Activated naive CD8-positive, alpha-beta T cell treated with anti-CD3 and anti-CD28 coated beads for 36 hours (primary cell): ENCODE measurements at places on chromosomes 6 and 20. TPM values are rescaled to one million over a fixed set of nuclear protein-coding genes. Genes with fewer than 3 reads are reported as not detected.

GRCh38 chr6:144895313-144896278 lies 610.5 kb downstream of the UTRN start:
- DNase-seq, result no peak

GRCh38 chr6:159989492-159990480 lies 20.9 kb downstream of the IGF2R start:
- no peak for DNase-seq

GRCh38 chr6:129921169-129921817 lies 60.2 kb upstream of the TMEM244 start:
- DNase-seq, result no peak

Gene ULBP1
- total RNA-seq, result 2.9 TPM

DNA sequence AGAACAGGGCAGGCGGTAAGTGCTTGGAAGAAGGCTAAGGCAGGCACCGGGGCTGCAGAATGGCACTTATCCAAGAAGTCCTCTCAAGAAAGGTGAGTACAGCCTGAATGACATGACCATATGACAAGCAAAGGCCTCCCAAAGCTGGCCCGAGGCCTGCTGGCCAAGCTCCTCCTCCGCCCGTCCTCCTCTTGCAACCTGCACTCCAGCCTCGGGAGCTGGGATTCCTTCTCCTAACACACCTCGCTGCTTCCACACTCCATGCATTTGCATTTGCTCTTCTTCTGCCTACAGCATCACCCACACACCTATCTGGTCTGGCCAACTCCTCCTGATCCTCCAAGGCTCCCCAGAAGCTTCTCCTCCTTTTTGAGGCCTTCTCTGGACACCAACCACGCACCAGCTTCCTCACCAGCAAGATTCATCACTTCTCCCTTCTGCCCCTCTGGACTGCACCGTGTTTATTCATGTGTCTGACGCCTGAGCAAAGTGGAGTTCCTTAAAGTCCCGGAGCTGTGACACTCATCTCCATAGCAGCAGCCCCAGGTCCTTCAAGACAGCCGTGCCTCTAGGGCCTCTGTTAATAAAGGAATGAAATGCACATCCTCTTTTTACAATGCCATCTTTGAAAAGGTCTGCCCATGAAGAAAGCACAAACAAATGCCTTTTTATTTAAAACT lies 32.3 kb downstream of the CNKSR3 start:
- DNase-seq, result no peak

DNA sequence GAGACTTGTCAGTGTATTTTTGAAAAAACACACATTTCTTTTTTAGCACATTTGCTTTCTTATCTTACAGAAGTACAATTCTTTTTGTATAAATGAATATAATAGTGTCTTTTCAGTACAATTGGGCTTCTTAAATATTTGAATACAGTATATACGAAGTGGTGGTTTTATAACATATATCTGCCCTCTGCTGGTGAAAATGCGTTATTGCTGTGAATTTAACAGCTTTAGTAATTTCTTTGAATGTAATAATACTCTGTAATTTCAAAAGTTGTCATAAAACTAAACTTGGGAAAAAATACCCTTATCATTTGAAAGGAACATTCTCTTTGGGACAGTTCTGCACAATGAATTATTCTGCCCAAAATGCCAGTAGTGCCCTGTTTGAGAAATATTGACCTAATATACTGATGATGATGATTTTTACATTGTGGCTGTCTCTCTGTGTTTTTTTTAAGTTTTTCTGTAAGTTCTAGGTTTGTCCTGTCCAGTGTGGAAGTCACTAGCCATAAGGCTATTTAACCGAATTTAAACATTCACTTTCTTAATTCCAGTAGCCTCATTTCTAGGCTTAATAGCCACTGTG lies 19.0 kb downstream of the SMAP1 start:
- DNase-seq, result no peak

DNA sequence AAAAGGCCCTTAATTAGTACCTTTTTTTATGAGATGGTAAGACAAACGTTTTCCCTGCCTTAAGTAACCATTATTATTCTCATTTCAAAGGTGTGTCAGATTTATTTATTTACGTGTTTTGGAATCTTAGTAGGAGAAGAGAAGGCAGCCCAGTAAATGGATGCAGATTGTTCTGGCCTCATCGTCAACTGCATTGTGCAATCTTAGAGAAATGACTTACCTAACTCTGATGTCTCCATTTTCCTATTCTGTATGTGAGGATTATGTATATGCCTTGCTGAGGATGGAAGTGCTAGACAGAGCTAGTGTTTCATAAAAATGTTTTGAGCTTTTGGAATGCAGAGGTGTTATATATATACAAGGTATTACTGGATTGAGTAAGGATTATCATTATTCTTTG lies 97.0 kb upstream of the JAG1 start:
- DNase-seq, result no peak

Gene MYLK2
- 0.21 TPM for total RNA-seq

DNA sequence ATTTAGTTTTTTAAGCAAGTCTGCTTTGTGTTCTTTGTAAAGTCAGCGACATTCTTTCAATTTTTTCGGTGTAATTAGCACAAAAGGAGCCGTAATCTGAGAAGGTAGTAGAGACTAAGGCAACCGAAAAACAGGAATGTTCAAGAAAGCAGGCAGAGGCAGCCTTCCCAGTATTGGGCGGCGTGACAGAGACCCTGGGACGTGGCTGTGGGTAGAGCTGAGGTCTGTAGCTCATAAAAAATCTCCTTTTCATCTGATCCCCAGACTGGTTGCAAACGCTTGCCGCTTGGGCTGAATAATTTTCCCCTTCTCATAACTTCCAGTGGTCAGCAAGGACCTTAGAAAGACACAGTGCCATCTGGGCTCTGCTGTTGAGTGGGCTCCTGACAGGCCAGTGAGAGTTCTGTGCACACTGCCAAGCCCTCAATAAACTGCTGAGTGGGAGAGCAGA lies 30.8 kb downstream of the GNAS start:
- DNase-seq, result no peak

- no peak for DNase-seq
These were observed 200.9 kb upstream of the EYA4 start for GRCh38 chr6:133040094-133040802.

GRCh38 chr6:4973415-4973814 lies 30.4 kb downstream of the RPP40 start:
- DNase-seq, result no peak

- no peak for DNase-seq
These were observed 6.6 kb upstream of the WFDC2 start for GRCh38 chr20:45462711-45463509.

Gene ANKEF1
- 3.5 TPM for total RNA-seq

DNA sequence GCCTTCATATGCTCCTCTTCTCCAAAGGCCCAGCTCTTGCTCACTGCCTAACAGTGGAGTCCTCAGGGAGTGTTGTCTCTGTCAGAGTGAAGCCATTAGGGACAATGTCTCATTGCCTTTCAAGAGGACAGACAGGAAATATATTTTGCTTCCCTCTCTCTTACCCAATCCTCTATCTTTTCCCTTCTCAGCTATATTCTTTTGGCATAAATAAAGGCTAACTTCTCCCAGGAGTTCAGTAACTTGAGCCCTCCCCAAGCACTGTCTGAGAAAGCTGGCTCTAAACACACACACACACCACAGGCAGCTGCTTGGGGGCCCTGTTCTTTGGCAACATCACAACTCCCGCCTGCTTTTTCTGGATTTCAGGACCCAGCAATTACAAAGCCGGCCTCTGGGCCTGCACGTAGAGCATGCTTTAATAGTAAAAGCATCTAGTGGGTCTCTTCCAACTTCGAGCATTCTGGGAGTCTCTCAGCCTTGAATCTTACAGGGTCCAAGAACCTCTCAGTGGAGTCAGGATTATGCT lies 34.7 kb upstream of the LAMA4 start:
- no peak for DNase-seq

GRCh38 chr6:28794175-28795002 lies 129.4 kb downstream of the TRIM27 start:
- DNase-seq, result no peak

- DNase-seq, result no peak
These were observed 174.7 kb upstream of the LAMP5 start for GRCh38 chr20:9339708-9340107.

DNA sequence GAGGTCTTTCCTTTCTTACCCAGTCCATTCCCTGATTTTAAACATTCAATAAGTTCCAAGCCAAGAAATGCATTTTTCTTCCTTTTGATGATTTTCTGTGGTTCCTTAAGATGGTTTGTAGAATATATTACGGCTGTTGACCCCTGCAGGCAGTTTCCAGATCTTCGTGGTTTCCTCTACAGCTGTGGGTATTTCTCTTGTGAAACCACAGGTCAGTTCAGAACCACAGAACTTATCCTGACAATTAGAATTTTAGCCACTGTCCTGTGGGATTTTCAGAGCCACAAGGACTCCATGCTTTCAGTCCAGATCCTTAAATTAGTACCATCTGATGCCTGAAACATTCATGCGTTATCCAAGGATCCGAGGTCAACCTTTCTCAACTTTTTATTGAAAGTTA lies 29.7 kb upstream of the EXOC2 start:
- no peak for DNase-seq

DNA sequence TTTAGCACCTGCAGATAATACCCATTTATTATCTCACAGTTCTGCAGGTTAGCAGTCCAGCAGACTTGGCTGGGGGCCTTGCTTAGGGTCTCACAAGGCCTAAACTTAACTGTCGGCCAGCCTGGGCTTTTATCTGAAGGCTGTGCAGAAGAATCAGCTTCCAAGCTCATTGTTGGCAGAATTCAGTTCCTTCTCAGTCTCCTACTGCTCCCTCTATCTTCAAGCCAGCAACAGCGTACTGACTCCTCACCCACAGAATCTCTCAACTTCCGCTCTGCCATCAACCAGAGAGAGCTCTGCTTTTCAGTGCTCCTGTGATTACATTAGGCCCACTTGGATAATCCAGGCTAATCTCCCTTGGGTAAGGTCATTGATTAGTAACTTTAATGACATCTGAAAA lies 30.2 kb upstream of the NHSL1 start:
- no peak for DNase-seq

GRCh38 chr6:79042799-79043126 lies 35.3 kb downstream of the PHIP start:
- no peak for DNase-seq

Gene LEMD2
- 33.1 TPM for total RNA-seq

Gene IL17F
- not detected for total RNA-seq

DNA sequence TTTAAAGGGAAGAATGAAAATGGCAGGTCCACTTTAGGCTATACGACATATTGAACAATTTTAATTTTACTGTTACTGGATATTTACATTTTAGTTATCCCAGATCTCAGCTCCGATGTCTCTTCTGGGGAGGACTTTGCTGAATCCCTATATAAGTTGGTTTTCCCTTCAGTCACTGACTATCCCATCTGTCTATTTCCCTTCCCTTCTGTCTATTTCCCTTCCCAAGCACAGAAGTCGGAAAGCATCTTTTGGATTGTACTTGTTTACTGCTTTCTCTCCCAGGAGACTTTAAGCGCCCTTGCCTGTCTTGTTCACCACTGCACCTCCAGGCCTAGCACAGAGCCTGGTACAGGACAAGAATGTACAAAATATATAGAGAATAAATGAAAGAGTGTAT lies 165.8 kb upstream of the SALL4 start:
- no peak for DNase-seq

Gene LST1
- total RNA-seq, result 29.1 TPM

- no peak for DNase-seq
These were observed 63.1 kb downstream of the COL12A1 start for GRCh38 chr6:75142721-75143120.

GRCh38 chr6:151247490-151247889 lies 7.7 kb downstream of the AKAP12 start:
- no peak for DNase-seq

DNA sequence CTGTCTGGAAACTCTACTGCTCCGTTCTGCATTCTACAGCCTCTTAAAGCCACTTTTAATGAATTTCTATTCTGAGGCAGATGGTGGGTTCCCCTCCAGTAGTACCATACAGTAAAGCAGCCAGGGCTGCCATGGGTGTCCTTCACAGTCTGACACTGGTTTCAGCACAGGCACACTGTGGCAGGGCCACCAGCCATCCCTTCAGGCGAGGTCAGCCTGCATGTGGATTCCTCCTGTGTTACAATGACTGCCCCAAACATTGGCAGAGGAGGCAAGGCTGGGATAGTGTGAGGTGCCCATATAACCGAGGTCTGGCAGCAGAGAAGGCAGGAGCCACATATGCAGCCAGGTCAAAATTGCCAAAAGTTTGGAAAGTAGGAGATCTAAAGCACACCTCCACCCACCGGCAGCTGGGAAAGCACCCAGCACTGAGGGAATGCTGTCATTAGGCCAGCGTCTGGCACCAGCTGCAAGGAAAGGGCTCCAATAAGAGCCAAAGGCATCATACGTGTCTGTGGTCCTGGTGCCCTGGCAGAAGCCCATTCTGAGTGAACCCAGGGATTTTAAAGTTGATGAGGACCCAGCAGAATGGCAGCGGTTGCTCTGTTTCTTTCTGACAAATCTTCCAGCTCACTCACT lies 24.0 kb downstream of the STK35 start:
- no peak for DNase-seq

- DNase-seq, result no peak
These were observed 43.5 kb downstream of the SAMD5 start for GRCh38 chr6:147551976-147552375.

DNA sequence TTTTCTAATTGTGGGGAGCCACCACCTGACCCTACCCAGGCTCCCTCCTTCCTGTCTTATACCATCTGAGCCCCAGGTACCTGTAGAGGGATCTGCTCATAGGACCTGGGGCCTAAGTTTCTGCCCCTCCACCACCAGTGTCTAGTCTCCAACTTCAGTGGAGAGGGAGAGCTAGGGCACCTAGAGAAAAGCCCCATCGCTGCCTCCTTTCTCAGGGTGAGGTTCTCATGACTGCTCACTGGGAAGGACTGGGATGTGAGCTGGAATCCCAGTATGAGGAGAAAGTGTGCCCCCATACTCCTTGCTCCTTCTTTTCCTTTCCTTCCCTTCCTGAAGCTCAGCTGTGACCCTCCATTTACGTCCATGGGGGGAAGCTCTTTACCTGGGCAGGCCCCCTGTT lies 231.6 kb downstream of the LRFN2 start:
- DNase-seq, result no peak

GRCh38 chr6:134590449-134590848 lies 272.5 kb upstream of the SGK1 start:
- no peak for DNase-seq

DNA sequence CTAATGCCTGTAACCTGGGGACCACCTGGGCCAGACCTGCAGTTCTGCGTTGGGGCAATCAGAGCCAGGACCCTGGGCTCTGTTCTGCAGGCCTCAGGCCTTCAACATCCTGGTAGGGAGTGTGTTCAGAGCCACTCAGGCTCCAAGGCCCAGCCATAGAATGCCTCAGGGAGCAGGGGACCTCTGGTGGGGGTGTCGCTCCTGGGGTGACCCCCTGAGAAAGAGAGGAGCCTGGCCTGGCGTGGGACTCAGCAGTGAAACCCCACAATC lies 12.5 kb downstream of the UCKL1 start:
- no peak for DNase-seq

- no peak for DNase-seq
These were observed at the start of gene CCM2L for GRCh38 chr20:32010101-32010500. TSS of gene CCM2L (plus strand) at chr20:32010438. CDS start at chr20:32010455, 17 bp downstream.

Gene SNPH
- total RNA-seq, result 3.6 TPM
